ENCODE measurements at places on chromosomes 4 and X. TPM values are rescaled to one million over a fixed set of nuclear protein-coding genes. Genes with fewer than 3 reads are reported as not detected.

The TEC gene
- total RNA-seq, result 0.30 TPM

The TMEM150C gene
- 3.2 TPM for total RNA-seq

The PAGE5 gene
- total RNA-seq, result not detected

The KCTD8 gene
- total RNA-seq, result not detected

The NDUFC1 gene
- total RNA-seq, result 55.9 TPM

The CPXCR1 gene
- not detected for total RNA-seq

The IQCM gene
- not detected for total RNA-seq

The HPGD gene
- not detected for total RNA-seq

The TMSB15A gene
- total RNA-seq, result 15.9 TPM

The ZNF182 gene
- 3.6 TPM for total RNA-seq

The SLC9A7 gene
- total RNA-seq, result 18.7 TPM

The MUC7 gene
- total RNA-seq, result not detected

The KLHL4 gene
- total RNA-seq, result 27.0 TPM

The SLC26A1 gene
- total RNA-seq, result not detected

The UGT2B15 gene
- total RNA-seq, result not detected

The CENPVL2 gene
- not detected for total RNA-seq

The SETD7 gene
- 53.9 TPM for total RNA-seq

The TLL1 gene
- total RNA-seq, result 10.1 TPM

The CLCN5 gene
- 8.7 TPM for total RNA-seq

The ARAP2 gene
- 3.3 TPM for total RNA-seq

The KLHL13 gene
- 18.5 TPM for total RNA-seq

The SMR3B gene
- not detected for total RNA-seq

The SLC39A8 gene
- total RNA-seq, result 6.5 TPM

The GABRG1 gene
- total RNA-seq, result not detected

The NAP1L2 gene
- 0.65 TPM for total RNA-seq

The NHSL2 gene
- total RNA-seq, result 9.1 TPM

The AFM gene
- total RNA-seq, result not detected

Measured in epithelial cell of umbilical artery (primary cell).